ENCODE measurements at places on chromosomes 4 and X.

GRCh38 chr4:10273030-10273429 lies 156.4 kb upstream of the WDR1 start:
- DNase-seq = no peak

- no peak for DNase-seq
These were observed 474.3 kb downstream of the FAT4 start for GRCh38 chr4:125789023-125789422.

- DNase-seq = no peak
These were observed 7.8 kb downstream of the SERTM2 start for GRCh38 chrX:111519215-111519614.

DNA sequence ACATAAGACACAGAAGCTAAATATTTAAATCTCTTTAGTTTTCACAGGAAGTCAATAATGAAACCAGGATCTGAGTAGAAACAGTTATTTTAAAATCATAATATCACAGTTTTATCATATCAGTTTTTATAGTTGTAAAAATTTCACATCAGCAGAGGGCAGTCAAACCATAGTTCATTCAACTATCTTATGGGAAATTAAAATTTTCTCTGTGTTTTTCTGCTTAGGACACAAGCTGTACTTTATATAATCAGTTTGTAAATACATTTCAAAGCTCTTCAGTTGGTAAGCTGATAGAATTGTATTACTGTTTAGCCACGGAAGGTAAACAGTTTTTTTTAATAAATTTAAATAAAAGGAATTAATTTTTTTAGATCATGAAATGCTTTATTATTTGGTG lies 204.8 kb upstream of the NUDT6 start:
- DNase-seq = no peak

- no peak for DNase-seq
These were observed 94.2 kb downstream of the KDM6A start for GRCh38 chrX:44967221-44967620.

- no peak for DNase-seq
These were observed 221.7 kb upstream of the DIPK2B start for GRCh38 chrX:45422216-45422925.

DNA sequence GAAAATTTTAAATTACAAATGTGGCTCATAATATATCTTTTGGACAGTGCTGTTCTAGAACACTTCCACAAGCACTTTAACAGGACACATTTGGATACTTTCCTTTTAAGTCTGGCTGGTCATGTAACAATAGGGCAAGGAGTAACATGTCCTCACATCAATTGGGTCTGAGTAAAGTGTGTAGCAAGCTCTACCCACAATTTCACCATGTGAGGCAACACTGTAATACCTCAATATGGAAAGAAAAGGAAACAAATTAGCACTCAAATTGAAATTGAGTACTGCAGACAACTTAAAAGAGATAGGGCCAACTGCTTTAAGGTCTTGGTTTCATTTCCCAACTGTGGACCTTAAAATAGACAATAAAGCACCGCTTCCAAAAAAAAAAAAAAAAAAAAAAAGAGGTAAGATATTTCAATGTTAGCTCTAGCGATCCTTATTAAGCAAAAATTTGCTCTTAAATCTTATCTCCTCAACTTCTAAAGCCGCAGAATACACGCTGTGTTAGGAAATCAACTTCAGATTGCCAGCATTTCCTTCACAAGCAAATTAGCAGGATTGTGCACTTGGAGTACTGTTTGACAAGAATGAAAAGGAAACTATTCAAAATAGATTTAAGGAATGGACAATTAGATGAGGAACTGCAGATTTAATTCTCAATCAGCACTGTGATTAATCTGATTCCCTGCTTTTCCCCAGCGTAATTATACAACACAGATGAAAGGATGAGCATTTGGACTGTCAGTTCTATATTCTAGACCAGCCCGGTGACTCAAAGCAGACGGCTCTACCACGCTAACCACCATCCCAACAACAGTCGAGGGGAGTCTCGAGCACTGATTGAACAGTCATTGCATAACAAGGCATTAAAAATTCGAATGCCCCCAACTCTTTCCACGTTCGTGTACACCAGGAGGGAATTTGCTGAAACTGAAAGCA lies 1.6 kb downstream of the CASK start:
- DNase-seq = no peak

GRCh38 chrX:69144838-69145680 lies 20.2 kb downstream of the PJA1 start:
- DNase-seq = no peak

DNA sequence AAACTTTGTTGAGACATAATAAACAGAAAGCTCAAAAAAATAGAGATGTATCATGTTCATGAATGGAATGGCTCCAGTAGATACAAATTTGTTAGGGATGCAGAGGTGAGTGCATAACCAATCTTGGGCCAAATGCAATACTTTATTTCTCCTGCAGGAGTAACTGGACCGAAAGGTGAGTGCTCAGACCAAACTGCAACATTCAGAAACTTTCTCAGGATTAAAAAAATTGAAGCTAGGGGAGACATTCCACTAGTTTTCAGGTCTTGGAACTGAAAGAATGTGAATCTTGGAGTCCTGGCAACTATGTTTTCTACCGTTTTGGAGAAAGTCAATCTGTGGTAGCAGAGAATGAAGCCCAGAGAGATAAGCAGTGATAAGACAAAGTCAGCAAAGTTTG lies 21.2 kb upstream of the LCORL start:
- no peak for DNase-seq

- no peak for DNase-seq
These were observed 584.3 kb upstream of the SMIM31 start for GRCh38 chr4:164169591-164169990.

DNA sequence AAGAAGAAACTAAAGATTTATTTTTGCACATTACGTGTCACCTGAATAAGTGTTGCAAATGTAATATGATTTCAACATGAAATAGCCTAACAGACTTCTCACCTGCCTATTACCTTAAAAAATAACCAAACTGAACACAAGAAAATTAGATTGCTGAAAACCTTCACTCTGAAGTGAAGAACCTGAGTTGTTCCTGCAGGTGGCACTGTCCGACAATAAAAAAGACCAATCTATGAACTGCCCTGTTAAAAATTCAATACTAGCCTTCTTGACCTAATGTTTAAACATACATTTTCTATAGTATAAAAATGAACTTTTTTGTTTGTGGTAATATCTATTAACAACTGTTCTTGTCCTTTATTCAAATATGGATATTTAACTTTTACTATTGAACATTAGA lies 69.2 kb upstream of the PNPLA4 start:
- DNase-seq = no peak

DNA sequence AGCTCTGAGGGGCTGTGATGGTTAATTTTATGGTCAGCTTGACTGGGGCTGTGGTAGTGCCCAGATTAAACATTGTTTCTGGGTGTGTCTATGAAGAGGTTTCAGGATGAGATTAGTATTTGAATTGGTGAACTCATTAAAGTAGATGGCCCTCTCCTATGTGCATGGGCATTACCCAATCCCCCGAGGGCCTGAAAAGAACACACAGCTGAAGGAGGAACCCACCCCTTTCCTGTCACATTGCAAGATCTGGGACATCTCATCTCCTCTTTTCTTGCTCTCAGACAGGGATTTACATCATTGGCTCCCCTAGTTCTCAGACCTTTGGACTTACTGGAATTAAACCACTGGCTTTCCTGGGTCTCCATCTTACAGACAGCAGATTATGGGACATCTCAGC lies 29.4 kb upstream of the NDP start:
- DNase-seq = no peak

All from vagina (tissue), 2 donors.